ENCODE measurements at places on chromosomes 11 and 22. TPM values are rescaled to one million over a fixed set of nuclear protein-coding genes. Genes with fewer than 3 reads are reported as not detected.
A peak's percentile ranks its signal among the peaks of the same experiment; 100 is the strongest.

GRCh38 chr11:120017582-120018150 is 120.2 kb downstream of the TRIM29 start:
- H3K27me3 ChIP-seq, result peaks cover 20% of the 10 kb centered on the region
- H3K27ac ChIP-seq, result no peak overlapping the region
- DNase-seq, result no peak
- H3K4me3 ChIP-seq, result no peak overlapping the region
- no peaks in the 10 kb centered on the region for H3K36me3 ChIP-seq

Gene FAM181B
- total RNA-seq, result not detected

Gene TUB
- 0.08 TPM for total RNA-seq

Gene STIM1
- total RNA-seq, result 113 TPM

- DNase-seq, result no peak
- H3K27ac ChIP-seq, result no peak overlapping the region
- peaks cover 3% of the 10 kb centered on the region for H3K36me3 ChIP-seq
Observed at GRCh38 chr11:31767685-31768084, 43.4 kb downstream of the PAX6 start.

Gene FIBIN
- not detected for total RNA-seq

GRCh38 chr11:69867076-69868005 is 48.1 kb upstream of the FGF3 start:
- H3K27ac ChIP-seq, result no peak overlapping the region
- no peaks in the 10 kb centered on the region for H3K36me3 ChIP-seq
- H3K27me3 ChIP-seq, result peaks cover 1% of the 10 kb centered on the region

GRCh38 chr22:49923445-49923844 is 5.0 kb downstream of the CRELD2 start:
- no peak overlapping the region for H3K4me3 ChIP-seq
- no peak overlapping the region for H3K27ac ChIP-seq
- H3K4me1 ChIP-seq, result peaks cover 50% of the 10 kb centered on the region
- DNase-seq, result no peak
- no peaks in the 10 kb centered on the region for H3K27me3 ChIP-seq

Gene NNMT
- not detected for total RNA-seq

DNA sequence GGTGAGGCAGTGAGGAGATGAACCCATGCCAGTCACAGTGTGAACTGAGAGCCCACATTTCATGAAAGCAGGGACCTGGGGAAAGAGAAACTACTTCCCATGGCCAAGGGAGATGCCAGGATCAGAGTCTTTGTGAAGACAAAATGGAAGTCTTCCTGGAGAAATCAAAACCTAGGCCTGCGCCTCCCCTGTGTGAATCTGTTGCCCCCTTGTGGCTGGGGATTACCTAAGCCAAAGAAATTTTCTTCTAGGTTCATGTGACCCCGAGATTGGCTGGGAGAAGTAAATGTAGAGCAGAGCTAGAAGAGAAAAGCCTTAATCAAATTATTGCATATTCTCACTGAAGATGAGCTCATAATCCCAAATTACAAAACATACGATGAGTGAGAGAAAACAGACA is 1075.3 kb downstream of the TBC1D22A start:
- no peaks in the 10 kb centered on the region for H3K4me1 ChIP-seq
- H3K27me3 ChIP-seq, result no peaks in the 10 kb centered on the region
- DNase-seq, result no peak
- no peak overlapping the region for H3K27ac ChIP-seq
- H3K4me3 ChIP-seq, result no peak overlapping the region

GRCh38 chr11:116729501-116730240 is 43.1 kb downstream of the BUD13 start:
- H3K27me3 ChIP-seq, result no peaks in the 10 kb centered on the region
- H3K36me3 ChIP-seq, result no peaks in the 10 kb centered on the region
- no peak for DNase-seq
- peaks cover 6% of the 10 kb centered on the region for H3K4me1 ChIP-seq
- no peak overlapping the region for H3K4me3 ChIP-seq

- no peak for DNase-seq
- no peaks in the 10 kb centered on the region for H3K4me1 ChIP-seq
- H3K27me3 ChIP-seq, result peaks cover 2% of the 10 kb centered on the region
- no peak overlapping the region for H3K4me3 ChIP-seq
Observed at GRCh38 chr11:35918716-35919115, 25.1 kb upstream of the LDLRAD3 start.

DNA sequence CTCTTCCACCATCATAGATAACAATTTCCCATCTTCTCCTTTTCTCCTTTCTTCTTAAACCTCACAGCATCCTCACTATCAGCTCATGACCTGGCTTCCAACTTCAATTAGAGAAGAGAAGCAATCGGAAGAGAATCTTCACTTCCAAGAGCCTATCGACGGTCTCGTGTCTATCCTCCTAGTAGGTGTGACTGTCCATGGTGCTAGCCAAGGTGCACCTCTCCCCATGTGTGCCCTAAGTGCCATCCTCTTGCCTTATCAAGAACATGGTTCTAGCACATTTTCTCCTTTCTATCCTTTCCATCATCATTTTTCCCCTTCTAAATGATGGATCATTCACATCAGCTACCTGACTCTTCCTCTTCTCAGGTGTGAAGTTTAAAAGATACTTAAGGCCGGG is 5.1 kb upstream of the CUL5 start:
- no peak overlapping the region for H3K27ac ChIP-seq
- no peak overlapping the region for H3K4me3 ChIP-seq
- H3K36me3 ChIP-seq, result no peaks in the 10 kb centered on the region
- H3K4me1 ChIP-seq, result peaks cover 3% of the 10 kb centered on the region

DNA sequence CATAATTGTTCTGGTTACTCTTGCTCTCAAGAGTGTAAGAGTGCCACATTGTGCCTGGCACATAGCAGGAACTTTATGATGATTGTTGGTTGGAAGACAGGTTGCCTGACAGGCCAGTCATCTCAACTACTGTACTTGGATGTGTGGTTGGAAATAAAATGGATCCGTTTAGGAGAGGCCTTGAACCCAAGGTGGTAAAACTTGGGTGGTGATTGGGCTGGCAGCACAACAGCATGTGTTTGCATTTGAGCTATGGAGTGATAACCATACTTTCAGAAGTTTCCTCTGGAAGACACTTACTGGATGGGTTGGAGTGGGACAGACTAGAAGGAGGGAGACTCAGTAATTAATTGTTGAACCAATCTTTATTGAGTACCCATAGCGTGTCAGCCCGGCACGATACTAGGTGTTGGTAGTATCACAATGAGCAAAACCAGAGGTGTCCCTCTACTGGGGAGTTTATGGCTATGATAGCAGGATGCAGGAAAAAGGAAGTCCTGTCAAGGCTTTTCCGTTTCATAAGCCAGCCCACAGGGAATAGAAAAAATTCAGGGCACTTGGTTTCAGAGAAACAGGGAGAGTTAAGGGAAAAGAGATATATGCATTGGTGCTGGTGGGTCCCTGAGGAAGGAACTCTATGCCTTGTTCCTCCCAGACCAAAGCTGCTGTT is 3.1 kb upstream of the TMEM109 start:
- H3K4me1 ChIP-seq, result peaks cover 40% of the 10 kb centered on the region
- H3K27ac ChIP-seq, result no peak overlapping the region
- H3K36me3 ChIP-seq, result peaks cover 4% of the 10 kb centered on the region
- peaks cover 16% of the 10 kb centered on the region for H3K27me3 ChIP-seq
- no peak for DNase-seq
- H3K4me3 ChIP-seq, result no peak overlapping the region

GRCh38 chr11:23205156-23205871 is 345.0 kb upstream of the CCDC179 start:
- H3K4me3 ChIP-seq, result no peak overlapping the region
- no peaks in the 10 kb centered on the region for H3K4me1 ChIP-seq
- DNase-seq, result no peak
- no peaks in the 10 kb centered on the region for H3K36me3 ChIP-seq

Gene ROM1
- total RNA-seq, result 2.2 TPM

DNA sequence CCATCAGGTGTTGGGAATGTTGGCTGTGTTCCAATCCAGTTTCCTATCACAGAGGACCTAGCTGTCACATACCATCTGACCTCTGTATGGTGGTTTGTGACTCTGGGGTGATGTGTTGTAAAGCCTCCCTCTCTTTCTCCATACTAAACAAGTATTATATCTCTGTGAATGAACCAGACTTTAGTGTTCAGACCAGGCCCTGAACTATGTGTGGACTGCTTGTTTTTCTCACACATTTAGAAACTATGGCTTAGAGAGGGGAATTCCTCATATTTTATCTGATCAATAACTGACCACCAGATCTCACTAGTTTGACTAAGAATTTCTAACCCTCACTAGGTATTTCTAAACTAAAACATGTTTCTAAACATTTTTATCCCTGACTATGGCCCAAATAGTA is 17.5 kb downstream of the NCR3LG1 start:
- H3K4me3 ChIP-seq, result no peak overlapping the region
- H3K27ac ChIP-seq, result no peak overlapping the region
- no peaks in the 10 kb centered on the region for H3K27me3 ChIP-seq
- H3K4me1 ChIP-seq, result peaks cover 11% of the 10 kb centered on the region
- H3K36me3 ChIP-seq, result peaks cover 16% of the 10 kb centered on the region

GRCh38 chr22:45879552-45879949 is 97.4 kb downstream of the WNT7B start:
- no peak overlapping the region for H3K27ac ChIP-seq
- H3K36me3 ChIP-seq, result no peaks in the 10 kb centered on the region
- DNase-seq, result no peak
- H3K4me3 ChIP-seq, result no peak overlapping the region

DNA sequence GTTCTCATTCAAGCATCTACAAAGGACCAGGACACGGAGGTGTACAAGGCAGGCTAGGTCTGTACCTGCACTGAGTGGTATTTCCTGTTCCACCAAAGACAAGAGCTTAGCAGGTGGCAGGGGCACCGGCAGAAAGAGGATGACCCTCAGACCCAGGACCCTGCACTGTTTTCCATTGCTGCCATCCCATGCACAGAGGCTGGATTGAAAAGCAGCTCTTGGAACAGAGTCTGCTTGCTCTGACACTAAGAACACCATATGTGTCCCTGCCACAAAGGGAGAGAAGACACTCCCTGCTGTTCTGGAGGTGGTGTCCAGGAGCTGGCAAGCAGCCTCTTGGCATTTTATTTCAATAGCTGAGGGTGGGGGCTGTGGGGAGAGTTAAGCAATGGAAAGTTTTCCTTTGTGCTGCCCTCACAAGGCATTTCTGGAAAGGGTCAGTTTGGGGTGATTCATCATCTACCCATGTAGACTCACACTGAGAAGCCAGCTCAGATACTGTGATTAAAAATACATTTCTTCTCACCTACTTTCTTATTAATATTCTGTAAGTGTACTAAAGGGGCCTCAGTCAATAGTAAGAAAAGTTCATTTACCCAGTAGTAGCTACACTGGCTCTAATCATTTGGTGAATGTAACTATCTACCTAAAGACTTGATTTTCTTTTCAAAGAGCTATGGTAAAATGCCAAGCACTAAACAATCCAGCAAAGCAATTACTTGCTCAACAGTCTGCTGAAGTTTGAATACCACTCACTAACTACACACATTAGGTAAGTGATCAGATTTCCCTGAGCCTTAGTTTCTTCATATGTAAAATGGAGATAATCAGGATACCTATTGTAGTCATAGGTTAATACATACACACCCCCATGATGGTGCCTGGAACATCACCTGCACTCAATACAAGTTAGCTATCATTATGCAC is 55.2 kb downstream of the SLC1A2 start:
- DNase-seq, result no peak
- H3K4me3 ChIP-seq, result no peak overlapping the region
- H3K27ac ChIP-seq, result no peak overlapping the region

DNA sequence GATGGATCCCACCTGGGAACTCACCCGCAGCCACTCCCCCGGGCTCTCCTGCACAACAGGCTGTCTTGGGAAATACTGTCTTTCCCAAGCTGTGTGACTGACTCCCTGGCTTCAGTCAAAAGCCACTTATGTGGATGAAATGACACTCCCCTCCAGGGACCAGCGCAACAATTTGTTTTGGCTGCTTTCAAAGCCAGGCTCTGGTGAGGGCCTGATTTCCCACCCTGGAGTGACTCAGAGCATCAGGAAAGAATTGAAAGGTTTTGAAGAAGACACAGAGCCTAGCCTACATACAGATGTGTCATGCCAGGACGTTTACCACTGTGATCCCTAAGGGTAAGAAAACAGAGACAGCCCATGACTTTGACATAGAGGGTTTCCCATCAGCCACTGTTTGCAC is 550.5 kb downstream of the MIAT start:
- no peaks in the 10 kb centered on the region for H3K4me1 ChIP-seq
- H3K36me3 ChIP-seq, result no peaks in the 10 kb centered on the region
- H3K4me3 ChIP-seq, result no peak overlapping the region
- no peak for DNase-seq
- H3K27me3 ChIP-seq, result peaks cover 6% of the 10 kb centered on the region

- H3K4me1 ChIP-seq, result no peaks in the 10 kb centered on the region
- no peaks in the 10 kb centered on the region for H3K36me3 ChIP-seq
- no peak overlapping the region for H3K27ac ChIP-seq
- H3K27me3 ChIP-seq, result no peaks in the 10 kb centered on the region
- no peak overlapping the region for H3K4me3 ChIP-seq
Observed at GRCh38 chr22:26019596-26019995, 149.7 kb upstream of the SEZ6L start.

GRCh38 chr11:121132211-121132976 is 31.4 kb downstream of the TECTA start:
- DNase-seq, result no peak
- H3K27me3 ChIP-seq, result no peaks in the 10 kb centered on the region
- H3K4me1 ChIP-seq, result no peaks in the 10 kb centered on the region
- H3K4me3 ChIP-seq, result no peak overlapping the region
- H3K27ac ChIP-seq, result no peak overlapping the region

Gene GAB4
- total RNA-seq, result not detected

Gene VPREB3
- total RNA-seq, result not detected

DNA sequence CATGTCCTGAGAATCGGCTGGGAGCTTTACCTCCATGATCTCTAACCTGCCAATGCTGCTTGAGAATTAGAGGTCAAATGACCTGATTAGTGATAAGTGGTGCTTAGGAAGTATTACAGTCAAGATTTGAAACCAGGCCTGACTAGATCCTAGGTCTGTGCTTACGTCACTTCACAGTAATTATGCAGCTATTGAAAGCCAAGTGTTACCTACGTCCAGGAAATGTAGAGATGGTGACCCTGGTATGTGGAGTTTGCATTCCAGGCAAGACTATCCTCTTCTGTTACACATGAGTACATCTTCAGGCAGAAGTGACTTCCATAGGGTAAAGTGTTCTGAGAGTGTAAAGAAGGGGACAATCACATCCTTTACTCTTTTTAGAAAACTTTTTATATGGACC is 530.4 kb upstream of the TENM4 start:
- no peaks in the 10 kb centered on the region for H3K36me3 ChIP-seq
- H3K27me3 ChIP-seq, result no peaks in the 10 kb centered on the region
- DNase-seq, result no peak
- H3K4me3 ChIP-seq, result no peak overlapping the region

GRCh38 chr22:36773935-36774334 is 2.0 kb downstream of the IFT27 start:
- no peak overlapping the region for H3K27ac ChIP-seq
- H3K27me3 ChIP-seq, result no peaks in the 10 kb centered on the region
- no peak for DNase-seq

GRCh38 chr11:101617735-101618332 is 34.0 kb upstream of the TRPC6 start:
- no peaks in the 10 kb centered on the region for H3K4me1 ChIP-seq
- DNase-seq, result no peak
- H3K27ac ChIP-seq, result no peak overlapping the region
- no peak overlapping the region for H3K4me3 ChIP-seq

Gene VWCE
- 0.98 TPM for total RNA-seq

- H3K27ac ChIP-seq, result peak overlapping the region; percentile 19
- H3K36me3 ChIP-seq, result peaks cover 10% of the 10 kb centered on the region
- no peak for DNase-seq
- peaks cover 72% of the 10 kb centered on the region for H3K27me3 ChIP-seq
Observed at GRCh38 chr11:10305964-10306918, 1.4 kb downstream of the ADM start.
